Stimulated activated CD8-positive, alpha-beta memory T cell treated with anti-CD3 and anti-CD28 coated beads, Interleukin-7, amount 100 ng/mL, for 1 hour (primary cell): ENCODE measurements at places on chromosomes 5 and 9.

GRCh38 chr9:90847971-90848370, 46.4 kb downstream of the SYK start:
- no peak for DNase-seq

DNA sequence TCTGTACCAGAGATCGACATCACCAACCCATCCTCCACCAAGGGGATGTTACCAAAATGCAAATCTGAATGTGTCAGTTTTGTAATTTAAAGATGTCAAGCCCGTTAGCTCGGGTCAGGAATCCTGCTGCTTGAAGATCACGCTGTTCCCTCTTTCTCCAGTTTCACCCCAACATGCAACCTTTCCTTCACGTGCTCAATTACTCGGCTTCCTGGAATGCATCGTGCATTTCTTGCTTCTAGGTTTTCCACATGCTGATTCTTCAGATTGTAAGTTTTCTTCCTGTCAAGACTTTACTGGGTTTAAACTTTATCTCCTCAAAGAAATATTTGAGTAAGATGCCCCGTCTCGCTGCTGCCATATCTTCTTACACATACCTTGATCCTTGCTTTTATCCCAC, 209.5 kb upstream of the SNX2 start:
- DNase-seq: no peak

GRCh38 chr5:59842999-59843398, 50.5 kb downstream of the PDE4D start:
- no peak for DNase-seq

- DNase-seq: no peak
These were observed at the start of gene S1PR3 for GRCh38 chr9:88991066-88992034. S1PR3 (plus strand) TSS chr9:88991468; CDS start chr9:89001201, 9,733 bp downstream.

DNA sequence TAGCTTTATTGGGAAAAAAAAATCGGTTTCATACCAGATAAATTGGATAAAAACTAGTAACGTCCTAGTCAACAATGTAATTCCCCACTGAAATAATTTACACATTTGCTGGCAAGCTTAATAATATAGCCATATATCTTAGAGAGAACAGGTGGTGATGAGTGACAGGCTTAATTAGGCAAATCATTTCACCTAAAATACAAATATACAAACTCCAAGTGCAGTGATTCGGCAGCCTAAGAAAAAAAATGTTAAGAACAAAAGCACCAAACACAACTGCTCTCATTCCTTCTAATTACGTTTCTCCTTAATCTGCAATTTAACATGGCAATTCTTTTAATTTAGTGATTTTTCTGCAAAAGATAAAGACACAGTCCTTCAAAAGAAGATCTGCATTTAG, 56.0 kb upstream of the SLC25A51 start:
- no peak for DNase-seq

- DNase-seq: no peak
These were observed 633.1 kb downstream of the IRX1 start for GRCh38 chr5:4228708-4229107.

DNA sequence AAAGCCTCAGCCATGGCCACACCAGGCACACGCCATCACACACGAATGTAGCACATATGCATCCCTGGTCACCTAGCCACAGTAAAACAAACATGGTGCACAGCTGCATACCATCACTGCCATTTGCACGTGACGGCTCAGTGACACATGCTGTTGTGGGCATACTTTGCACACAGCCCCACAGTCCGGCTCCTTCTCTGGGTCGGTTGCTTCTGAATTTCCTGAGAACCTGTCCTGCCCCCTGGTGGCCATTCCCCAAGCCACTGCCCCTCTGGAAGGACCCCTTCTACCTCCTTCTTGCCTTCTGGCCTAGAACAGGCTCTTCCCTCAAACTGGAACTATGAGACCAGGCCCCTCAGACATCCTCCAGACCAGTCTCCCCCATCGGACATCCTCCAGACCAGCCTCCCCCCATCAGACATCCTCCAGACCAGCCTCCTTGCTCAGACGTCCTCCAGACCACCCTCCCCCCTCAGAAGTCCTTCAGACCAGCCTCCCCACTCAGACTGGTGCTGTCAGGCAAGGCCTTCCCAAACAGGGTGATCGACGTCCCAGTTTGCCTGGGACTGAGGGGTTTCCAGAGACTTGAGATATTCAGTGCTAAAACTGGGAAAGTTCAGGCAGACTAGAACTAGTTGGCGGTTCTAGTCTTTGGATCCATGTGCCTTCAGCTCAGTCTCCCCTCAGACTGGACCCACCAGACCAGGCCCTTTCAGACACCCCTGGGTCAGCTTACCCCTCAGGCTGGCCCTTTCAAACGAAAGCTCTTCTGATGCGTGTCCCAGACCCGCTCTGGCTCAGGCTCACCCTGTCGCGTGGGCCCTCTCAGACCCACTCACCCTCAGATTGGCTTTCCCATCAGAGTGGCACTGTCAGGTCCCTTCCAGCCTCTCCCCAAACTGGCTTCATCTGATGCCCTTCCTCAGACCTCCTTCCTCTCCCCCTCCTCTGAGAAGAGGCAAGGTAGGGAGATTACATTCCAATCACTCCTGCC, 24.3 kb upstream of the ENHO start:
- no peak for DNase-seq

- DNase-seq: no peak
These were observed 65.7 kb upstream of the RORB start for GRCh38 chr9:74431467-74431866.

GRCh38 chr5:131104169-131104808, 60.8 kb downstream of the HINT1 start:
- no peak for DNase-seq

- no peak for DNase-seq
These were observed 61.1 kb upstream of the SAP30L start for GRCh38 chr5:154384480-154385235.

DNA sequence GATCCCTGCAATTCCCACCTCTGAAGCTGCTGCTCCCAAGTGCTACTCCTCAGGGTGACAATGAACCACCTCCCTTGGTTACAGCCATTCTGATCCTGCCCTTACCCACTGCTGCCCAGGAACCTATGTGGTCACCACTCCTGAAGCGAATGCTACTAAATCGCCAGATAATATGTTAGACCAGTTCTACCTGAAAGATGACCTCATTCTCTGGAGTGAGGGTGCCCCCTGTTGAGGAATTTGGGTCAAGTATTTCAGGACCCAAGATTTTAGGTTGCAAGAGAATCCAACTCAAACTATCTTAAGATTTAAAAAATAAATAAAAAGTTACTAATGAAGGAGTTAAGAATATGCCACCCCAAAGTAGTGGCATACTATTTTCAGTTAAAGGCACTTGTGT, 5.8 kb upstream of the SNAPC3 start:
- no peak for DNase-seq

GRCh38 chr9:76729980-76730737, 34.1 kb upstream of the PCA3 start:
- no peak for DNase-seq

DNA sequence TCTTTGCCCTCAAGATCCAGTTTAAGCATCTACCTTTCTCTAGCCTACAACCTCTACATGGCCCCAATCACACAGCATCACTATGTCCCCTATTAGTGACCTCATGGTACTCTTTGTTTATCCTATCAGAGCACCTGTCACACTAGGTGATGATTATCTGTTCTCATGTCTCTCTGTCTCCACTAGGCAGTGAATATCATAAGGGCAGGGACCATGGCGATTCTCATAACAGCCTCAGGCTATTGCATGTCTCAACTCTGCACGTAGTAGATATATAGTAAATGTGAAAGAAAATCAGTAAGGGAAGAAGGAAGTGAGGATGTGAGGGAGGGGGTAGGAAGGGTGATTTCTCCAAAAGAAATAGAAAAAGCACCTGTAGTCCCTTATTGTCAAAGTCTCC, 311.0 kb downstream of the NSG2 start:
- no peak for DNase-seq

- DNase-seq: no peak
These were observed 251.5 kb downstream of the HSPA4 start for GRCh38 chr5:133303298-133303697.

GRCh38 chr5:173455599-173455957, 127.4 kb upstream of the STC2 start:
- no peak for DNase-seq

- no peak for DNase-seq
These were observed 41.5 kb upstream of the SEMA4D start for GRCh38 chr9:89539374-89539773.

- no peak for DNase-seq
These were observed 62.8 kb downstream of the SH3RF2 start for GRCh38 chr5:145999208-145999607.

GRCh38 chr9:87324613-87325194, 173.0 kb upstream of the DAPK1 start:
- no peak for DNase-seq

- no peak for DNase-seq
These were observed 10.8 kb downstream of the NACC2 start for GRCh38 chr9:136084063-136084944.

GRCh38 chr9:107177243-107177839, 105.7 kb upstream of the RAD23B start:
- no peak for DNase-seq

DNA sequence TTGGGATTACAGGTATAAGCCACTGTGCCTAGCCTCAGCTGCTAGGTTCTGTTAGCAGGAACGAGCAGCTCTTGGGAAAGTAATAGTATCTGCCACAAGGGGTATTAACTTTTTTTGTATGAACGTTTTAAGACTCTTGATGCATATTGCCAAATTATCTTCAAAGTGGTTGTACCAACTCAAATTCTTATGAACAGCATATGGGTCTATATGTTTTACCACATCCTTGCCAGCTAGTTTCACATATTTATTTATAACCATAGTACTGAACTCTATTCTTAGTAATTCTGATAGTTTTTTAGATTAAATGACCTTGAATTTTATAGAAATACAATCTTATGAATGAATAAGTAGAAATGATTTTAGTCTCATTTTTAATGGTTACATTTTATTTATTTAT, 80.9 kb downstream of the HSPA4 start:
- no peak for DNase-seq

DNA sequence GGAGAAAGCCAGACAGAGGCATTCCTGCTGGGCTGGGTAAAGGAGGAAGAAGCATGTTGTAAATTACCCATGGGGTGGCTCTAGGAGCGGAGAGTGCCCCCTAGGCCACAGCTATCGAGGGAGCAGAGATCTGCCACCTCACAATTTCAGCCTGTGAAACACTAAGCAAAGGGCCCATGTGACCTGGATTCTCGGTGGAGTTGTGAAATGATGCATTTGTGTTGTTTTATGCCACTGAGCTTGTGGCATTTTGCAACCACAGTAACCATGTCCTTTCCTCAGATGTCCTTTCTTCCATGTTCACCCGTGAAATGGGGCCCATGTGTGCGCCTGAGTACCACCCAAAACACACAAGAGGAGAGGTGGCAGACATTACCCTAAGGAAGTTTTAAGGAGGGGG, 159.3 kb downstream of the SYK start:
- no peak for DNase-seq

- DNase-seq: no peak
These were observed 49.8 kb downstream of the LMNB1 start for GRCh38 chr5:126826619-126827215.

DNA sequence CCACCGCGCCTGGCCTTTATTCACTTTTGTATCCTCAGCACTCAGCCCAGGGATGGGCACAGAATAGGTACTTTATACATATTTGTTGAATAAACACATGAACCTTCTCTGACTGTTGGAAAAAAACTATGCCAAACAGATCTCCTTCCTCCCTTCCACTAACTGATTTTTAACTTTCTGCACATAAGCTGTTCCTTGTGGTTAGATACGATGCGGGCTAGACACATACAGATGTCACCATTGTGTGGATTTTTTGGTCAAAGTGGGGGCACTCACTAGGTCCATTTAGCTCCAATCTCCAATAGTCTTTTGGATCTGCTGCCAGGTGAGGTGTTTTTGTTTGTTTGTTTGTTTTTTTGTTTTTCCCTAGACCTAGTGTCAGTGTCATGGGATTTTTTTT, 5.1 kb downstream of the TEX48 start:
- no peak for DNase-seq
